Stimulated activated naive CD4-positive, alpha-beta T cell treated with Interleukin-2 at 50 U/mL for 16 hours (primary cell): ENCODE measurements at places on chromosomes 16 and 17.

- DNase-seq: no peak
Observed at GRCh38 chr17:41013606-41014005, 4.7 kb upstream of the KRTAP3-1 start.

GRCh38 chr16:84109598-84110335 lies 7.0 kb downstream of the MBTPS1 start:
- DNase-seq: no peak

- DNase-seq: no peak
Observed at GRCh38 chr16:73064212-73064993, 16.5 kb upstream of the ZFHX3 start.

- no peak for DNase-seq
Observed at GRCh38 chr17:81404558-81405165, 9.4 kb downstream of the BAHCC1 start.

GRCh38 chr17:41813152-41813680 lies 412 bp downstream of the FKBP10 start:
- no peak for DNase-seq

DNA sequence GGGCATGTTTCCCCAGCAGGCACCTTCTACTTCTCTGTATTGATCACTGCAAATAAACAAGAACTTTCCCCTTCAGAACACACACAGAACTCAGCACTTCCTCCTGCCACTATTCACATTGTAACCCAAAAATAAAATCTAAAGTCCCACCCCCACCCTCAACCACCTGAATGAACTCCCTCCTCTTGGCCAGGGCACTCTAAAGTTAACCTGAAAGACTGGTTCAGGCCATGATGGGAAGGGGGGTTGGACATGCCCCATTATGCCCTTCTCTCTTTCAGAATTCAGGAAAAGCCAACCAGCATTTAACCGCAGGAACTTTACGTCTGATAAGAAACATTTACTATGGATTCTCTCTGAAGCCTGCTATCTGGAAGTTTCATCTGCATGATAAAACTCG lies 27.4 kb upstream of the CCL2 start:
- DNase-seq: no peak

DNA sequence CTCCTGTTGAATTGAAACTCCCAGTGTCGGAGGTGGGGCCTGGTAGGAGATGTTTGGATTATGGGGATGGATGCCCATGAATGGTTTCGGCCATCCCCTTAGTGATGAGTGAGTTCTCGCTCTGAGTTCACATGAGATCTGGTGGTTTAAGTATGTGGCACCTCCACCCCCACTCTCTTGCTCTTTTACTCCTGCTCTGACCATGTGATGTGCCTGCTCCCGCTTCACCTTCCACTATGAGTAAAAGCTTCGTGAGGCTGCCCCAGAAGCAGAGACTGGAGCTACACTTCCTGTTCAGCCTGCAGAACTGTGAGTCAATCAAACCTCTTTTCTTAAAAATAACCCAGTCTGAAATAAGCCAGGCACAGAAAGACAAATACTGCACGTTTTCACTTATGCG lies 512.4 kb downstream of the HS3ST4 start:
- DNase-seq: no peak

DNA sequence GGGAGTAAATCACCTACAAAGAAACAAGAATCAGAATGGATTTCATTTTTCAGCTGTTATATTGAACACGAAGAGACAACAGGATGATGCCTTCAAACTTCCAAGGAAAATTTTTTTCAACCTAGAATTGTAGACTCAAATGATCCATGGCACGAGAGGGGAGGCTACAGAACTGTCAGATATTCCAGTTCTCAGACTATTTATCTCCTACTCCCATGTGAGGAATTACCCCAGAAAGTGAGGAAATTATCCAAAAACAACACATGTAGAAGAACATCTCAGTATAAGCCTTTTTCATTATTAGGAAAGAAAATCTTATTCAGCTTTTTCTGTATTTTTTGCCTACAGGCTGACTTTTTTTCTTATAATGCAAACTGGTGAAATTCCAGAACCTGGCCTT lies 5.5 kb upstream of the ASGR2 start:
- no peak for DNase-seq

DNA sequence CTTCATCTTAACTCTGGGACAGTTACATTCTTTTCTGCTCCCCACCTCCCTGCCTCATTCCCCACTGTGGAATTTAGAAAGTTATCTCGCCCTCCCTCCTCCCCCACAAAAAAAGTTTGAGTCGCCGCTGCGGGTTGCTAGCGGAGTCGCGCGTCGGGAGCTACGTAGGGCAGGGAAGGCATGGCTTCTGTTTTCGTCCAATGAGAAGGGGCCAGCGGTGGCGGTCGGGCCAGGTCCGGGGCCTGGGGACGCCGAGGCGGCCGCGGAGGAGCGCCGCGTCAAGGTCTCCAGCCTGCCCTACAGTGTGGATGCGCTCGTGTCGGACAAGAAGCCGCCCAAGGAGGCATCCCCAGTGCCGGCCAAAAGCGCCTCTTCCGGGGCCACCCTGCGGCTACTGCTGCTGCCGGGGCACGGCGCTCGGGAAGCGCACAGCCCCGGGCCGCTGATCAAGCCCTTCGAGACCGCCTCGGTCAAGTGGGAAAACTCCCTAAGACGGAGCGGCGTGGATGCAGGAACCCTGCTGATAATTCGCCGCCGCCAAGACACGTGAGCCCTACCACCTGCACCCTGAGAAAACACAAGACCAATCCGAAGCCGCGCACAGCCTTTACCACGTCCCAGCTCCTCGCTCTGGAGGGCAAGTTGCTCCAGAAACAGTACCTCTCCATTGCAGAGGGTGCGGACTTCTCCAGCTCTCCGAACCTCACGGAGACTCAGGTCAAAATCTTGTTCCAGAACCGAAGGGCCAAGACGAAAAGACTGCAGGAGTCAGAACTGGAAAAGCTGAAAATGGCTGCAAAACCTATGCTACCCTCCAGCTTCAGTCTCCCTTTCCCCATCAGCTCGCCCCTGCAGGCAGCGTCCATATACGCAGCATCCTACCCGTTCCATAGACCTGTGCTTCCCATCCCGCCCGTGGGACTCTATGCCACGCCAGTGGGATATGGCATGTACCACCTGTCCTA lies 8.9 kb downstream of the OR4D1 start:
- peak; percentile 61 for DNase-seq

DNA sequence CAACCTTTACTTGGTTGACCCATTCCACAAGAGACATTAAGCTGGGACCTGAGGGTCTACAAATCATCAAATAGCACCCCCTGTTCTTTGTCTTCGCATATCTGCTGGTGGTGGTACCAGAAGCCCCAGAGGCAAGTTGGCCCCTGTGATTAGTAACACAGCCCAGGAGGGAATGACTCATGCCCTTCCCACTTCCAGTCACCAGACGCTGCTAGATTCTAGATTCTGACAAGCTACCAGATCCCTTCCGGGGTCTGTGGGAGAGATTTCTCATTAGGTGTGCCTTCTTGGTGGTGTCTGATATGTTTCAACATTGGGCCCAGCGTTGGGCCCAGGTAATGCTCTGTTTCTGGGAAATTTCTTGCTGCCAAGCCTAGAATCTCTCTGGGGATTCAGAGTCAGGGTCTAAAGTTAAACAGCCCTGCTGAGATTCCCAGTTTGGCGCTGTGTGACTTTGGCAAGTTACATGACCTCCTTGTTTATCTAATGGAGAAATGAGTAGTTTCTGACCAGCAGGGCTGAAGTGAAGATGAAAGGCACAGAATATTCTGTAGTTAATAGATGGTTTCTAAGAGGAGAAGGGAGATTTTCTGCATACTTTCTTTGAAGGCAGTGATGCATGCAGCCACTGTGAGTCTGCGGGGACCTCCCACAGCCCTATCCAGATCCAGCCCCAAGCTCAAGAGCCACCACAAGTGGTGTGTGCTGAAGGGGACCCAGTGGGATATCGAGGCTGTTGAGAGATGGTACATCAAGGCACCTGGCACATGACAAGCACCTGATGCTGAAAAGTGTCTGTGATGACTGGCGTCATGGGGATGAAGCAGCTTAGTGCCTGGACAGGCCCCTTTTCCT lies 3.9 kb downstream of the TRPV2 start:
- peak; percentile 72 for DNase-seq

DNA sequence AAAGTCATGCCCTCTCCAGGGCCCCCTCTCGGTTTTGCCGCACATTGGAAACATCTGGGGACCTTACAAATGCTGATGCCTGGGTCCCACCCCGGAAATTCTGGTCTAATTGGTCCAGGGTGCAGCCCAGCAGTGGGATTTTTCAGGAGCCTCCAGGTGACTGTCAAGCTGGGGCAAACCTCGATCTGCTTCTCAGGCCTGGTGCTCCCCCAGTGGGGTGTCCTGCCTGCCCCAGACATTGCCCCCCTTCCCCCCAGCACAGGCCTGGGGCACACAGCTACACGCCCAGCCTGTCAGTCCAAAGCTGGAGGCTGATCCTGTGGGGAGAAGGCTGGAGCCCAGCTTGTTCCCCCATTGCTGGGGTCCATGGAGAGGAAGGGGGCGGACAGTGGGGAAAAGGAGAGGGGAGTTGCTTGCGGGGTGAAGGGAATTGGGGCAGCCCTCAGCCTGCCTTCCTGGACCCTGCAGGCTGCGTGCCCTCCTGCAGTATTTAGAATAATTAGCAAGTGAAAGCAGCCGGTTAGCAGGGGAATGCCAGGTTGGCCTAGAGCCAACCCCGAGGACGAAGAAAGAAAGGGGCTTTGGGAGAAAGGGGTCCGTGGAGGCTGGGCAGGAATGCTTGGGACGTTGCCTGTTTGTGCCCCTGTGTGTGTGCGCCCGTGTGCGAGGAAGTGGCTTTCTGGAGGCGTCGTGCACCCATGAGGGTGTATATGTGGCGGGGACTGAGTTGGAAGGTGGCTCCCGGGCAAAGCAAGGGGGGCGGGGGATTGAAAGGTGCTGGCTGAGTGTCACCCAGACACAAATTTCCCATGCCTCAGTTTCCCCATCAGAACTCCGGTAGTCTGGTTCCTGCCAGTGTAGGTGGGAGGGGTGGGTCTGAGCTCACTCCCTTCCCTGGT lies 5.9 kb downstream of the FOXJ1 start:
- DNase-seq: no peak

DNA sequence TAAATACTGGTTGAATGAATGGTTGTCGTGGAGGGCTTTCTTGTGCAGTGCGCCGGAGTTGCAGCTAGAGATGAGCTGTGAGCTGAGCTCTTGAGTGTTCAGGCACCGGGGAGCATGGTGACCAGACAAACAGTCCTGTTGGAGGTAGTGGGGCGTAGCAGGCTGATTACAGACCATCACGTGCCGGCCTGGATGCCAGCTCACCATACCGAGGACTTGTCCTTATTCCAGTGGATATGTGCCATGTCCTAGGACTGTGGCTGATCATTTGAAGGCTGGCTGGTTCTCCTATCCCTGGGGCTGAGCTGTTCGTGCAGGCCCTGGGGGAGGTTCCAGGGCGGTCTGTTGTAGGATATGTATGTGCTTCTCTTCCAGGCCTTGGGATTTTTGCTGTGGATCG lies 60.0 kb downstream of the ABCC1 start:
- DNase-seq: no peak

DNA sequence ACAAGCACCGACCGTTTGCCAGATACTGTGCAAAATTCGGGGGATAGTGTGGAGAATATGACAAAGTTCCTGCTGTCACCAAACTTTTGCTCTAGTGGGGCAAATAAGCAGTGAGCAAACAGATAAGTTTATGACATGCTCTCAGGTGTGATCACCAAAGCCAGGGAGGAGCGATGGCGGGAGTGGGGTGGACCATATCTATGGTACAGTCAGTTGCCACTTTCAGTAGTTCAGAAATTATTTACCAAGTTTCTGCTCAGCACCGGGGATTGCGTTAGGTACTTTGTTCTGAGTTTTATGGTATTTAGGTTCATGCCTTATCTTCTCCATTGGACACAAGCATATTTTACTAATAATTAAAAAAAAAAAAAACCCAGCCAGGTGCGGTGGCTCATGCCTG lies 11.9 kb downstream of the MSI2 start:
- DNase-seq: no peak

DNA sequence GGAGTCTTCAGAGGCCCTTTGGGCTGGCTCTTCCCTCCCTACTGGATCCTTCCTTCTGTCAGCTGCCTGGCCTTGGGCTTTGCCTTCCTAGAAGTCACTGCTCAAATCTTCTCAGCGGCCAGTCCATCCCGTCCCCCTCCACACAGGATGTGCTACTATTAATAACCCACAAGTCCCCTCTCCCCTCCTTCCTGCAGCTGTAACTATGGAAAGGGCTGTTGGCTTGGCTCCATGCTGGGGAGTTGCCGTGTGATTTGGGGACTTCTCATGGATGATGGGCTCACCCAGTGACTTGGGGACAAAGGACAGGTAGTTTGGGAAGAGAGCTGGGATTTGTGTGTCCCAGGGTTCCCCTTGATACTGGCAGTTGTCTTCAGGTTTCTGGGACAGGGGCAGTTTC lies 19.4 kb downstream of the TMEM94 start:
- DNase-seq: no peak

DNA sequence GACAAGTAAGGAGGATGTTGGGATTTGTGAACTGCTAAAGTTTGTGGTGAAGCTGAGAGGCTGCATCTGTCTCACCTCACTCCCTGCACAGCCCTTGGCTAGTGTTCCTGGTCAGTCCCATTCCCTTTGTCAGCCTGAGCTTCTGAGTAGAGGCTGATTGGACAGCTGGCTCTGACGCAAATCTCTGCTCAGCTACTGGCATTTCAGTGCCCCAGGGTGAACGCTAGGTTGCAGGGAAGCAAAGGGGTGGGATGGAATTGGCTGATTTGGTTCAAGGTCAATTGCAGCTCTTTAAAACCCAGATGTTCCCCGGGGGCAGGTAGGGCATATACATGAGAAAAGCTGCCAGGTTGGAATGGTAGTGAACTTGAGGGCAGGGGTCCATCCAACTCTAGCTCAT lies 23.1 kb upstream of the CNOT1 start:
- DNase-seq: no peak

- no peak for DNase-seq
Observed at GRCh38 chr16:22220714-22221113, 14.6 kb downstream of the EEF2K start.

DNA sequence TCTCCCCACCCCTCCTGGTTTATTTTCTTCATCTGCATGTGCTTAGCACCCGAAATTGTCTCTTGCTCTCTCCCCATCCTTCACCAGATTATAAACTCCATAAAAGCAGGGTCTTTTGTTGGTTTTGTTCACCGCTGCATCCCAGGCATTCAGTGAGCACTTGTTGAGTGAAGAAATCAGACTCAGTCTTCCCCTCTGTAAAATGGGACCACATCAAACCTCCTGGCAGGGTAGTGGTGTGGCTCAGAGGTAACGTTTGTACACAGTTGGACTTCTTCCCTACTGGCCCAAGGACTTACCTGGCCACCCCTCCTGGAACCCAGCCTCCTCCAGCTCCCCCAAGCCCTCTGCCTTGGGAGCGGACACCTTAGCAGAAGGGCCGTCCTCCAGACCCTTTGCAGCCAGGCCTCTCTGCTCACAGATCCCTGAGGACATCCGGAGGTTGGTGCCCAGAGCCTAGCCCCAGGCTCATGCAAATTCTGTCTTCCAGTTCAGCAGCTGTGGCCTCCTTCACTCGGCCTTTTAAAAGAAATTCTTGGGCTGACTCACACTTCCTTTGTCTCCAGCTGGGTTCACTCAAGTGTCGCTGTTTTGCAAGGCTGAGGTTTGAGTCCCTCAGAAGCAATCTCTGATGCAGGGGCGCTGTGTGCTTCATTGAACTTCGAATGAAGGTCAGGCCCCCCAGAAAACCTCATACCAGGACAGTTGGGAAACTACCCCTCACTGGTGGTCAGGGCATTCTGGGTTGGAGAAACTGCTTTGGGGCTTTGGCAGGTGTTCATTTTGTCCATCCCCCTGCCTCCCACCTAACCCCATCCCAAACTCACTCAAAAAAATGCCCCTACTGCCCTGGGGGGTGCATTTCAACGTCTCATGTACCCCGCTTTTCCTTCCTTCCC lies 16.8 kb upstream of the RMI2 start:
- DNase-seq: peak; percentile 30

- no peak for DNase-seq
Observed at GRCh38 chr16:2675714-2676113, 6.6 kb upstream of the KCTD5 start.

GRCh38 chr16:50862818-50863643 lies 121.1 kb downstream of the CYLD start:
- no peak for DNase-seq
